Gastrocnemius medialis (tissue), 4 donors: ENCODE measurements at places on chromosomes 7 and 10. TPM values are rescaled to one million over a fixed set of nuclear protein-coding genes. Genes with fewer than 3 reads are reported as not detected.
A peak's percentile ranks its signal among the peaks of the same experiment; 100 is the strongest.

GRCh38 chr10:79061441-79062315, 7.1 kb upstream of the ZMIZ1 start:
- no peak for DNase-seq

DNA sequence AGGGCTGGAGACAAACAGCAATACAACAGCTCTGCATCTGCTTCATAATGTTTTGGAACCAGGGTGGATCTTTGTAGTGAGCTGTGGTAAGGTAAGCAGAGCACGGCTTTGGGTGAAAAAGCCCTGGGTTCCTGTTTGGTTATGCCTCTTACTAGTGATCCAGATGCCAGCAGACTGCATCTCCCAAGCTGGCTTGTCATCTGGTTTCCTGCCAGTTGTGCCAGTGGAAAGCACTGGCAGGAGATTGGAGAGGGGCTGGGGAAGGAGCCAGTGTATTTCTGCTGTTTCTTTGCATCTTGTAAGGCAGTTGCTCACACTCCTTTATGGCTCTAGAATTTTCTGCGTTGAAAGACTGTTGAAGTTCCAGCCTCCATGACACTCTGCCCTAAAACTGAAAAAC, 137.6 kb downstream of the TSPAN12 start:
- DNase-seq = no peak

GRCh38 chr7:151875942-151876898, 695 bp downstream of the PRKAG2 start:
- peak; percentile 65 for DNase-seq

DNA sequence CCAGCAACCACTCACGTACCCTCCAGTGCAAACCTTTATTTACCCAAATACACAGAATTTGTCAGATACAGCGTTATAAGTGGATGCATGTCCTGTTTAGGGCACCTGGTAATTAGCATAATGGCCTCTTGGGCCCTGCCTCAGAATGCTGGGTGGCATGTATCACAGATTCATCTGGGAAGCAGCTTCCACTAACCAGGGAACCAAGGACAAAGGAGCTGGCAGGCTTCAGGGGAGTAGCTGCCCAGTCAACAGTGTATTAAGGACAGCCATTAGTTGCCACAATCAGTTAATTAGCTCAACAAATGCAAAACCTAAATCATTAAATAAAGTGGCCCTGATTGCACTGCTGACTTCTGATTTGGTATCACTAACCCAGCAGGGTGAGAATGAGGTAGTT, 105.7 kb downstream of the RAPGEF5 start:
- DNase-seq = no peak

- no peak for DNase-seq
Measured at GRCh38 chr10:69840773-69841172, 39.1 kb downstream of the COL13A1 start.

DNA sequence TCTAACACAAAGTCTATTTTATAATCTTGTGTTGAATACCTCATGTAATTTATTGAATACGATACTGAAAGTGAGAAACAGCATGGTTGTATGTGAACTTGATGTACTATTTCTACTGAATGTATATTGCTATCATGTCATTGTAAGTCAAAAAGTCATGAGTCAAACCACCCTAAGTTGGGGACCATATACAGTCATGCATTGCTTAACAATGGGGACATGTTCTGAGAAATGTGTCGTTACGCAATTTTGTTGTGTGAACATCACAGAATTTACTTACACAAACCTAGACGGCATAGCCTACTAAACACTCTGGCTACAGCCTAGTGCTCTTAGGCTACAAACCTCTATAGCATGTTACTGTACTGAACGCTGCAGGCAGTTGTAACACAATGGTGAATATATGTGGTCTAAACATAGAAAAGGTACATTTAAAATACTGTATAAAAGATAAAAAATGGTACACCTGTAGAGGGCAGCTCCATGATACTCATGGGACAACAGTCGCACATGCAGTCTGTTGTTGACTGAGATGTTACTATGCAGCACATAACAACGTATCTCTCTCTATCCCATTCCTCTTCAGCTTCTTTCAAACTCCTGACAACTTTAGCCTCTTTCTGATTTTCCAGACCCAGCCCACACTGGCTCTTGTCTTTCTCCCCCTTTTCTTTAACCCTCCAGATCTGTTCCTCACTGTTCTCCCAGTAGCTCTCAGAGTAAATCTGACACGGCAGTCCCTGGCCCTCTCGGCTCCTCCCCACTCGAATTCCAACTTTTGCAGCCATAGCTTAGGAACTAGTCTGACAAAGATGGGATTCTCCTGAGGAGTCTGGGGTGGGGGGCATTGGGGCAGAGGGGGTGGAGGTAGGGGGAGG, 90.1 kb downstream of the SNX10 start:
- DNase-seq = no peak

GRCh38 chr7:631964-632830, 94.3 kb upstream of the DNAAF5 start:
- no peak for DNase-seq

GRCh38 chr7:44259547-44260457, 59.0 kb downstream of the YKT6 start:
- peak; percentile 64 for DNase-seq

- DNase-seq = peak; percentile 25
Measured at GRCh38 chr10:113179265-113179664, 229.2 kb downstream of the TCF7L2 start.

DNA sequence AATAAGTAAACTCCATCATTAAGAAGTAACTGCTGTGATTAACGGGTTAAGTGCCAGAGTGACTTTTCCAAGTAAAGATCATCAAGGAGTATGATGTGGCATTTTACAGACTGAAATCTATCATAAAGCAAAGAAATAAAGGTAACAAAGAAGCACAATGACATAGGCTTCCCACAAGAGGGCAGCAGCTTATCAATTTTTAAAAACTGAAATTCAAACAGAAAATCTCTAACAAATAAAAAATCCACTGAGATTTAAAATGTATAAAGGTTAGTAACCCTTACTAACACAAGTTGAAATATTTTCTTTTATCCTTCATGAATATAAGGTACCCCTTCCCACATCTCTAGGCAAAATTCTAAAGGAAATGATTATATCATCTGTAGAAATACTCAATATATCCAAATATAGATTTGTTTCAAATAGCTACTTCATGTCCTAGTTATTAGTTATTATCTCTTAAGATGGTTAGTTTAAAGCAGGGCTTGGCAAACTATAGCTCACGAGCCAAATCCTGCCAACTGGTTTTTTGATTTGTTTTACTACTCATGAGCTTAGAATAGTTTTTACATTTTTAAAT, 29.2 kb downstream of the FAM3C start:
- no peak for DNase-seq

- DNase-seq = no peak
Measured at GRCh38 chr7:31883761-31884164, 186.4 kb downstream of the PDE1C start.

- no peak for DNase-seq
Measured at GRCh38 chr10:37488792-37489657, 363.6 kb downstream of the ANKRD30A start.

GRCh38 chr10:126218778-126219649, 169.3 kb downstream of the ADAM12 start:
- DNase-seq = no peak

GRCh38 chr7:46320956-46321355, 399.9 kb upstream of the IGFBP3 start:
- no peak for DNase-seq

GRCh38 chr10:86350897-86351296, 15.7 kb downstream of the GRID1 start:
- DNase-seq = no peak

DNA sequence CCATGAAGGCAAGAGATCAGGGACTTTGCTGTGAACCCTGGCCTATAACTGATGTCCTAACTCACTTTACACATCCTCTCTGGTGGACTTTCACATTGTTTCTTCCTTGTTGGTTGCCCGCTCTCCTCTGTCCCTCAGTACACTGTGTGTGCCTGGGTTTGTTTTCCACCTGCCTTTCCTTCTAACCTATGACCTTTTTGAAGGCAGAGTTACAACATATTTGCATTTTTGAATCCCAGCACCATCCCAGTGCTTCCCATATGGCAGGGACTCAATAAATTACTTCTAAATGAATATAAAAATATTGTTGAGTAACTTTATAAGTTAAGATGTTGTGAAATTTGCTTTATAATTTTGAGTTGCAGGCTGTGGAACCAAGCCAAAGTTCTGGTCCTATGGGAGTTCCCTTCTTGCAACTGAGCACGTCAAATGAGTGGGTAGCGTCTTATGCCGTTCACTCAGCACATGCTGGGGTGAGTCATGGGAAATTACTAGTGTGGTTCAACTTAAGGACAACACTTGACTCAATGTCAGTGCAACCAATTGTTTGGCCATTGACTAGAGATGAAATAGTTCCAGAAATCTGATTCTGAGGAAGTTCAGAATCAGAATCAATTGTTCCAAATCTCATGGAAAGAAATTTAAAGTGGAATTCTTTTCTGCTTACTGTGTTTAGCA, 250.9 kb downstream of the TWIST1 start:
- peak; percentile 66 for DNase-seq

DNA sequence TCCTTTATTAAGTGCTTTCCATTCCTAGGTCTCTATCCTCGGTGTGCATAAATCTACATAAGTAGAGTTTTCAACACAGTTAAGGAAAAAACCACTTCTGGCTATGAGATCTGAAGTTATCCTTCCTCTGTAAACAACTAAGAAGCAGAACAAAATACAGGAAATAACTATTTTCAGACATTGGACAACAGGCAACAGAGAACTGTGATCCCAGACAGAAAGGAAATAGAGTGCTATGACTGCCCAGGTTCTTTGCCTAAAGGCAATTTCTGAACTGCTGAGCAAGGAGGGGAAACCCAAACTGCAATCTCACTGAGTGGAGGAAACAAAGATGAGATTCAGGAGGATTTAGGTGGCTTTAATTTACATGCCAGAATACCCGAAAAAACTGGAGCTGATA, 285.4 kb downstream of the SNX13 start:
- DNase-seq = no peak

- no peak for DNase-seq
Measured at GRCh38 chr7:69638674-69639073, 40.4 kb downstream of the AUTS2 start.

ICA1 gene
- total RNA-seq = 20.9 TPM

VAX1 gene
- total RNA-seq = not detected

LRRC72 gene
- total RNA-seq = not detected

GOLGA7B gene
- 0.29 TPM for total RNA-seq

H2BK1 gene
- not detected for total RNA-seq

FAM131B gene
- total RNA-seq = 0.33 TPM
